ENCODE measurements at places on chromosomes 12 and 14. TPM values are rescaled to one million over a fixed set of nuclear protein-coding genes. Genes with fewer than 3 reads are reported as not detected.

Gene C12orf54
- not detected for total RNA-seq

Gene GPD1
- total RNA-seq: 0.24 TPM

Gene SRSF9
- total RNA-seq: 139 TPM

GRCh38 chr12:106070147-106070546 is 68.6 kb downstream of the NUAK1 start:
- DNase-seq: no peak

GRCh38 chr12:81329085-81329484 is 251.2 kb downstream of the ACSS3 start:
- DNase-seq: no peak

Gene PLCZ1
- total RNA-seq: not detected

- DNase-seq: no peak
Measured at GRCh38 chr14:89429199-89430181, 12.5 kb upstream of the FOXN3 start.

GRCh38 chr14:68563251-68564131 is 229.4 kb downstream of the ZFP36L1 start:
- DNase-seq: no peak

Gene HVCN1
- total RNA-seq: 3.8 TPM

Gene CARMIL3
- 0.14 TPM for total RNA-seq

DNA sequence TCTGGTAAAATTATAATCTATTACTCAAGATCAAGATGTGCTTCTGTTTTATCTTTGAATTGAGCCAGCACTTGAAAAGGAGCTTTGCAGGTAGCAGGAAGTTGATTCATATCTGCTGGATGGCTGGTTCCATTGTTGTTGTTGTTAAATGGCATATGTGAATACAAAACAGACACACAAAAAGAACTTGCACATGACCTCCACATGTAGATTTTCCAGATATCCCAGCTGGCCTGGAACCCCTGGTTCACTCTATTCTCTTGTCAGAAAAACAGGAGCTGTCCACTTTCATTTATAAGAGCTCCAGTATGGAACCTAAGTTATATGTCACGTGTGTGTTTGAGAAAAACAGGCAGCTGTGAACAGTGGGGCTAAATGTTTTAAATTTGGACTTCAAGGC is 273.9 kb downstream of the TMEM132D start:
- no peak for DNase-seq

- DNase-seq: no peak
Measured at GRCh38 chr12:25853316-25854095, 105.0 kb upstream of the RASSF8 start.

DNA sequence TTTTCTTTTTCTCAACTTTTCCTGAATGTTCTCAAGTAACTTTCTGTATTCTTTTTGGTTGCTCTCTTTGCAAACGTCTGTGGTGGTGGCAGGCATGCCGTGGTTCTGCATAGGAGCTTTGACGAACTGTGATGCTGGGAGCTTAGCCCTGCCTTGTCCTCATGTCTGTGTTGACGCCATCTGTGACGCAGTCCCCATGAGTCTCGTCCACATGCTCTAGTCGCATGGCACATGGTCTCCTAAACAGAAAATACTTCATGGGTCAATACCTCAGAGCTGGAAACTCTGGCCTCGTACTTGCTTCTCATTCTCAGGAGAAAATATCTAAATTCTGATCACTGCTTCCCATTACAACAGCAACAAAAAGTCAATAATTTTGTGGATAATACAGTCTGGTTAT is 50.3 kb upstream of the DYNC1H1 start:
- no peak for DNase-seq

Gene INSM2
- not detected for total RNA-seq

DNA sequence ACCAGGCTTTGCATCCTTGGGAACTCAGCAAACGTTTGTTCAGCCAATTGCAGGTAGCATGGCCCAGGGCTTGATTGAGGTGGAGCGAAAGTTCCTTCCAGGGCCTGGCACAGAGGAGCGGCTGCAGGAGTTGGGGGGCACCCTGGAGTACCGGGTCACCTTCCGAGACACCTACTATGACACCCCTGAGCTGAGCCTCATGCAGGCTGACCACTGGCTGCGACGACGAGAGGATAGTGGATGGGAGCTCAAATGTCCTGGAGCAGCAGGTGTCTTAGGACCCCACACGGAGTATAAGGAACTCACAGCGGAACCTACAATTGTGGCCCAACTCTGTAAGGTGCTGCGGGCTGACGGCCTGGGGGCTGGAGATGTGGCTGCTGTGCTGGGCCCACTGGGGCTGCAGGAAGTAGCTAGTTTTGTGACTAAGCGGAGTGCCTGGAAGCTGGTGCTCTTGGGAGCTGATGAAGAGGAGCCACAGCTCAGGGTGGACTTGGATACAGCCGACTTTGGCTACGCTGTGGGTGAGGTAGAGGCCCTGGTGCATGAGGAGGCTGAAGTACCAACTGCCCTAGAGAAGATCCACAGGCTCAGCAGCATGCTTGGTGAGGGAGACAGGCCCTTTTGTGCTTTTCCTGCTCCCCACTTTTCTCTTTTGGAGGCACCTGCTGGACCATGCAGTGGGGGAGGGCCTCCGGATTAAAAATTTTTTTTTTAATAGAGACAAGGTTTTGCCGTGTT is 799 bp downstream of the THTPA start:
- DNase-seq: no peak

- DNase-seq: no peak
Measured at GRCh38 chr12:50659690-50660424, 104.0 kb upstream of the ATF1 start.

DNA sequence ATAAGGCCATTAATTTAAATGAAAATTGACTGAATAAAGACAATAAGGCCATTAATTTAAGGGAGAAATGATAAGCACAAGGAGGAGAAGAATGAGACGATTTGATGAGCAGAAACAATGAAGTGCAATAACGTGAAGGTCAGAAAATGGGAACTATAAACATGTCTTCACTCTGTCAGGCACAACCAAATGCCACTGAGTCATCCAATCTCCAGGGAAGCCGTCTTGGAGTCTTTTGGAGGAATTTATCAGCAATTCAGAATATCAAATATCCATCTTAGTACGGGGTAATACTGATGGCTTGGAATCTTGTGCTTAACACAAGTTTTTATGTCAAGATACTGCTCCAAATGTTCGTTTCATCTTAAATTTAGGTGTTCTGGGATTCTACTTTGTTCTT is 159.9 kb downstream of the CAPZA3 start:
- no peak for DNase-seq

DNA sequence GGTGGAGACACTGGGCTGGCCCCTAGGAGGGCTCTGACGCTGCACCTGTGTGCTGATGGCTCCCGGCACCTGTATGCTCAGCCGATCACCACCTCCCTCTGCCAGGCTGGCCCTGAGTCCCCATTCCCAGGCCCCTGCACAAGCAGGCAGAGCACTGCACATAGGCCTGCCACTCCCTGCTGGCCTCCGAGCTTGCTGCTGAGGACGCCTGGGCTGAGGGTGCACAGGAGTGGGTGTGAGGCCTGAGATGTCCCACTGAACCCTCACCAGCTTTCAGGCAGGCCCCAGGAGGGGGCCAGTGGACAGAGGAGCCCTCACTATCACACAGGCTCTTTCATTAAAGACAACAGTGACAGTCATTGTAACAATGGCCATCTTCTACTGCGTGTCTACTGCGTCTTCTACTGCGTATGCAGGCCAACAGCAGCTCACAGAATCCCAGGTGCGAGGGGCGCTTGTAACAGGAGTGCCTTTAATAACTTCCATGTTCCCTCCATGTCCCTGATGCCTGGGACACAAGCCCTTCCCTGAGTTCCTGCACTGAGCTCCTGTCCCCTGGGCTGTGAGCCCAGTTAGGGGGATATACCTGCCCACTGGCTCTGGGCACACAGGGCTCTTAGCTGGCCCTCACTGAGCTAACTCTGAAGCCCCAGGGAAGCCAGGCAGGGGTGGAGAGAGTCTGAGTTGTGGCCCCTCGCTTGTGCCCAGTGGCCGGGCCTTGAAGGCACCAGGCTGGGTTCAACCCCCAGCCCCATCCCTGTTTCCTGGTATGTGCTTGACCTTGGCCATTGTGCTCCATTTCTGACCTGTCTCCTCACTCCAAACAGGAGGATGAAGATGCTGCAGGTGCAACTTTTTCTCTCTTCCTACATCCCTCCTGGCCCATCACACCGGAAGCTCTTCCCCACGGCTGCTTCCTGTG is 71.3 kb downstream of the PRIMA1 start:
- DNase-seq: no peak

- no peak for DNase-seq
Measured at GRCh38 chr12:65642061-65642661, 182.1 kb upstream of the HMGA2 start.

Gene KLRC1
- 3.4 TPM for total RNA-seq

Gene OR2AP1
- 0.27 TPM for total RNA-seq

Gene CLEC9A
- total RNA-seq: not detected

Gene NKX2-1
- total RNA-seq: not detected

DNA sequence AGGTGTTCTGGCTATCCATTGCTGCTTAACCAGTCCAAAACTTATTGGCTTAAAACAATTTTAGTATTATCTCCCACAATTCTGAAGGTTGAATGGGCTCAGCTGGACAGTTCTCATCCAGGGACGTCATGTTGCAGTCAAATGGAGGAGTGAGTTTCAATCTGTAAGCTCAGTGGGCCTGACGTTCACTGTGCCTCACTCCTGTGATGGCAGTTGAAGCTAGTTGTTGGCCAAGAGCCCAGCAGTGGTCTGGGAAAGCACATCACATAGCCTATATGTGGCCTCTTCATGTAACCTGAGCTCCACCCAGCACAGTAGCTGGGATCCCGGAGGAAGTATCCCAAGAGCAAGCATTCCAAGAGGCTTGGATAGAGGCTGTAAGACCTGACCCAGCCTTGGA is 40.6 kb upstream of the CDKN3 start:
- DNase-seq: no peak
